DMS153 (cell line): ENCODE measurements at places on chromosomes 4 and X.
A peak's percentile ranks its signal among the peaks of the same experiment; 100 is the strongest.

DNA sequence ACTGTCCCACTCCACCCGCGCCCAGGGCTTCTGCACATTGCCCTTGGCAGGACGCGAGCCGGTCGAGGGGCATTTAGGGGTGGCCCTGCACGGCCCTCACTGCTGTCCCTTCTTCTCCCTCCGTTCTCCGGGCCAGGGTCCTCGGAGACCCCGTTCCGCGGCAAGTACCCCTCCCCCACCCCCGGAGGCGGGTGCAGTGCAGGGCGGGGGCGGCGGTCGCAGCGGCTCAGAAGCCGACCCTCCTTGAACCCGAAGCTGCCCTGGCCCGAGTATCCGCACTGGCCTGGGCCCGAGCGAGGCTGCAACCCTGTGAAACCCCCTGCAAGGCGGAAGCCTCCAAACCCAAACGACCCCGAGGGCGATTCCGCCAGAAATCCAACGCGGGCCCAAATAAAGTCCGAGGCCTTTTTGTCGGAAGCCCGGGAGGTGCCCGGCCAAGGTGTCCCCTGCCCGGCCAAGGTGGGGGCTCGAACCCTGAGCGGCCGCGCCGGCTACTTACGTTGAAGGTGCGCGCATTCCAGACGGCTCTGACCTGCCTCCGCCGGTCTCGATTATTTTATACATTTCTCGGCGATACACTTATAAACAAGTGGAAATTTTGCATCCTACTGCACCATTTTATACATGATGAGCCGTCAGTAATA is 53.1 kb upstream of the TMEM33 start:
- no peak for DNase-seq

DNA sequence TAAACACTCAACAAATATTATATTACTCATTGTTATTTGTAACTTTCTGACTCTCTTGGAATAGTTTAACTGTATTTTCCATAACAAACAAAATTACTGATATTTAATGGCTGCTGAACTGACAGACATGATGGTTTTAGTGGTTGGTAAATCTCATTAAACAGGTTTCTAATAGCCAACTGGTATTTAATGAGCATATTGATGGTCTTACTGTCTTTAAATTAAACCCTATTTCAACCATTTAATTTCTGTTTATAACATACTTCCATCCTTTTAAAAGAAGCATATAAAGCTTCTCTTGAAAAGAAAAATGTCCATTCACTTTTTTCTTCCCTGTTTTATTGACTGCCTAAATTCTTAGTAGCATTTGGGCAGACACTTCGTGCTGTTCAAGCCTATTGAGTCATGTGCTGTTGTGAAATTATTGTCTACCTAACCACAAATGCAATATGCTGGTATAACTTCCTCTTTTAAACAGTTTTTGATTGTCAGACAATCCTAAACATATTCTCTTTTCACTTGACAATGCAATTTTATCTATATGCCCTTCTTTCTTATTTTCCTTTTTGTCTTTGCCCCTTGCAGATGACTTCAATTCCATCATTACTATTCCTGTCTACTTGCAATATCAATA is 163.9 kb upstream of the SLC7A11 start:
- no peak for DNase-seq

- DNase-seq, result no peak
These were observed 44.5 kb downstream of the MAGEB16 start for GRCh38 chrX:35842674-35843073.

GRCh38 chr4:184860018-184860779 is 34.4 kb upstream of the ACSL1 start:
- DNase-seq, result no peak

DNA sequence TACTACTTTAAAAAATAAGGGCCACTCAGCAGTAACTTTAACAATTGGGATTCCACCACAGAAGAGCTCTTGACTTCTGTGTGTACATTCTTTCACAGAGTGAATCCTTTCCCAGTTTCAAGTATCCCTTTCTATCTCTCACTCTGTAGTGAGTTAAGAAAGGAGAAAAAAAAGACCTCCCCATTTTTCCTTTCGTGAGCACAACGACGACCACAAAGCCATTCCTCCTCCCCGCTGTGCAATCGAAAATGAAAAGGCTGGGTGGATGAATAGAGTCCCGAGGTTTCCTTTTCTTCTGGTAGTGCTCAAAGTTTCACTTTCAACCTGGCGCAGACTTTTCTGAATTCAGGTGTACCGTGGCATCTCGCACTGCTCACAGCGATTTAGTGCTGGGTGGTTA is 58.0 kb downstream of the TAB3 start:
- DNase-seq, result no peak

DNA sequence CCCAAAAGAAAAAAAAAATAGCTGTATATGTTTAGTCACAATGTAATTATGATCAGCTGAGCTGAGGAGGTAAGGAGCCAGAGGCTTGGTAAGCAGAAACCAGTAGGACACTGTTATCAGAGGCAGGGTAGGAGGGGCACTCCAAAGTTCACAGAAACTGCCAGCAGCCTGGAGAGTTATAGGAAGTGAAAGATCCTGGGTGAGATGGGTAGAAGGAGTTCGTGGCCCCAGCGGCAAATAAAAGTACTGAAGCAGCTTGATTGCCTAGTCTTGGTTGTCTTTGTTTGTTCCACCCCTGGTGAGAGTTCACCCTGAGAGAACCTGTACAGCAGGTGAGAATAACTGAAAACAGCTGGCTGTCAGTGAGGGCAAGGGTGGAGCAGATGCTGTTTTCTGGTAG is 340.8 kb downstream of the ADGRL3 start:
- no peak for DNase-seq

GRCh38 chr4:75630937-75631329 is 605 bp upstream of the CDKL2 start:
- DNase-seq, result no peak

DNA sequence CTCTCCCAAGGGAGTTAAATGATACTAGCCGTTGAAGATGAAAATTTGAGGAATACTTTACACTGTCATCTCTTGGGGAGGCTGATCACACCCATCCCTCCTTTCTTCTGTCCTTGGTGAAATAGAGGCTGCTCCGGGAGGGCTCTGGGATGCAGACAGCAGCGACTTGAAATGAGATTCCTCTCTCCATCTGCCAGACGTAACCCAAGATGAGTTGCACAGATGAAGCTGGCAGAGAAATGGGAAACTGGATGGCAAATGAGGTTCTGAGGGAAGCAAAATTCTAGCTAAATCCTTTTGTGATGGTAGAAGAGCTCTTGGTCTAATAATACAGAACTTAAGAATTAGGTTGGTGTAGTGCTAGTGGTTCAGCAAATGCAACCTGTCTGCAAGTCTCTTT is 201.4 kb downstream of the AASDH start:
- no peak for DNase-seq

DNA sequence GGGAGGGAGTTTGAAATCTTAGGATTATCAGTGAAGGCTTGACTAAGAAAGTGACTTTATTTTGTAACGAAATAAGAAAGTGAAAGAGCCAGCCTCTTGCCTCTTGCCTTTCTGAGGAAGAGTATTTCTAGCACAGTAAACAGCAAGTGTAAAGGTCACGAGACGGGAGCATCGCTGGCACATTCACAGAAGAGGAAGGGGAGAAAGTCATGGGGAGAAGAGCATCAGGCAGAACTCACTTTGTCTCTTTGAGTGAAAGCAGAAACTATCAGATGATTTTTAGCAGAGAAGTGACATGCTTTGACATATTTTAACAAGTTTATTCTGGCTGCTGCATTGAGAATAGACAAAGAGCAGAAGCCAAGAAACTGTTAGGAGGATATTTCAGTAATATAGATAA is 313.8 kb downstream of the CAMK2D start:
- no peak for DNase-seq

DNA sequence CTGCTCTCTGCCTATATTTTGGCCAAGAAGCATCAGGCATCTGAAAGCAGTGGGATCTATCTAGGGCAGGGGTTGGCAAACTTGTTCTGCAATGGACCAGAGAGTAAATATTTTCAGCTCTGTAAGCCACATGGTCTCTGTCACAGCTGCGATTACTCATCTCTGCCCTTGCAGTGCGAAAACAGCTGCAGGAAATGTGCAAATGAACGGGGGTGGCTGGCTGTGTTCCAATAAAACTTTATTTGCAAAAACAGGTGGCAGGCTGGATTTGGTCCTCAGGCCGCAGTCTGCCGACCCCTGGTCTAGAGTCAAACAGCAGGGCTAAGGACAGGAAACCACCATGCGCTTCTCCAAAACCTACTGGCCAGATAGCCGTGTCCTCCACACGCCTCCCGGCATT is 48.6 kb downstream of the ACOX3 start:
- no peak for DNase-seq

- DNase-seq, result no peak
These were observed 418.0 kb downstream of the NLGN4X start for GRCh38 chrX:5810636-5811035.

DNA sequence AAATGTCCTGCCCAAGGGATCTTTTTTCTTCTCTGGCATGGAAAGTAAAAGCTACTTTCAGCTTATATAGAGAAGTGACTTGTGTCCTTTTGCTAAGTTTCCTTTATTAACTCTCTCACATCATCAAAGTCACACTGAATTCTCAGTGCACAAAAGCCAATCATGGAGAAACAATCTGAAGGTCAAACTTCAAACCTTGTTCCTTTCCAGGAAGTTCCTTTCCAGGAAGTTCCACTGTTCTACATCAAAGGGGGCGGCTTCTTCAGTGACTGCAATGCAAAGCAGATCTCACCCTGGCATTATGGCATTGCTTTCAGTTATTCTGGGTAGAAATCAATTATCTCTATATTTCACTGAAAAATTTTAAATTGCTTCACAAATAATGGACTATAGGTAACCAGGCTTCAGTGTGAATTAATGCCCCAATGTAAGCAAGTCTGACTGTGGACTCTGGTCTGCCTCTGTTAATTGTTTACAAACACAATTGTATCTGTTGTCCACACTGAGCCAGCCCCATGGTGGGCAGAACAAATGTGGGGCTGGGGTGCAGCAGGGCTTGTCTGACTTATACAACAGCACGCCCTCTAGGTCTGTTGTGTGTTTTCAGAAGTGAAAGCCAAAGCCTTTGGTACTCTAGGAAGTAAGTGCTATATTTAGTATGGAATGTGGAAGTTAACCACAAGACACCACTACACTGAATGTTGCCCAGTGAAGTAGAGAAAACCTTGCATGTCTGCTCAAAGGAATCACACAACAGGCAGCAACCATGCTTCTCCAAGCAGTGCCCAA is 98.8 kb downstream of the CDS1 start:
- no peak for DNase-seq

DNA sequence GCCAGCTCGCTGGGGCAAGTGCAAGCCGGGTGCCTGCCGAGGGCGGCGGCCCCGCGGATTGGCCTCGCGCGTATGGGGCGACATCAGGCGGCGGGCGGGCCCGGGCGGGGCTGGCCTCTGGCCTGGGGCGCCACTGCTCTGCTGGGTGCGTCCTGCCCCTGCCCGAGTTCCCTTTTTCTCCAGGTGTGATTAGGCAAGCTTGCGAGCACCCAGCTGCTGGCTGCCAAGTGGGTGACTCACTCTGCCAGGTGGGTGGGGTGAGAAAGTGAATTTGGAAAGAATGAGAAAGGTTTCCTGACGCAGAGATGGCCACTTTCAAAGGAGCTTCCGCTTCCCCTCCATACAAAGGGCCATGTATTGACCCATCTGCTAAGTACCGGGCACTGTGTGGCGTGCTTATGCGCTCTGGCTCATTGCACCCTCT is 32.5 kb downstream of the FGFBP1 start:
- peak; percentile 71 for DNase-seq
